T-helper 17 cell (primary cell): ENCODE measurements at places on chromosomes 5 and 9. TPM values are rescaled to one million over a fixed set of nuclear protein-coding genes. Genes with fewer than 3 reads are reported as not detected.

PELO gene
- 6.0 TPM for total RNA-seq

ABO gene
- 3.8 TPM for total RNA-seq

GFI1B gene
- total RNA-seq, result 1.1 TPM

ARHGEF39 gene
- 3.1 TPM for total RNA-seq

IFNA13 gene
- not detected for total RNA-seq

PCDHA10 gene
- total RNA-seq, result not detected

SPINK5 gene
- total RNA-seq, result not detected

SRD5A1 gene
- 3.7 TPM for total RNA-seq

ENHO gene
- not detected for total RNA-seq

GRCh38 chr9:77592476-77592875 lies 55.6 kb downstream of the GNA14 start:
- DNase-seq, result no peak

DNA sequence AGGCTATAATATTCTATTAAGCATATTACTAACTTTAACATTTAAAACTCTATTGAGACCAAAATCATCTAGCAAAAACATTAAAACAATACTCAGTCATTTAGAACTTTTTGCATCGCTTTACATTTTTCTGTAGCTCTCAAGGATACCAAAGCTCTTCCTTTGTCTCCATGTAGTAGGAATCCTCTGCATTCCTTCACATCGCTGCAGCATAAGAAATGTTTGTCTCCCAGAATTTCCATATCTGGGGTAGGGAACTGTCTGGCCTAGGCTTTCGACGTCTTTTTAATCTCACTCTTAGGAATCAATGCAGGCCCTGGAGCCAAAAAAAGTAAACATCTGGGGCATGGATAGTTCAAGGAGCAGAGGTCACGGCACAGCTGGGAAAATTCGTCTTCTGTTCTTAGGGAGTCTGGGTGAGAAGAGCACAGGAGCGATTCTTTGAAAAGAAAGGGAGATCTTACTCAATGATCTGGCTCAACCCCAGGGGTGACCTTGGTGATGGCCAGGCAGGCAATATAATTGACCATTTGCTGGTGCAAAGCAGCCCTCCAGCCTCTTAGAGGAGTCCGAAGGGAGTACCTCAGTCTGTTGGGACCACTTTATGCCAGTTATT lies 23.2 kb upstream of the RAI14 start:
- no peak for DNase-seq

- no peak for DNase-seq
These were observed 224.9 kb downstream of the EBF1 start for GRCh38 chr5:158874792-158875191.

- DNase-seq, result no peak
These were observed 291.2 kb downstream of the ARHGAP26 start for GRCh38 chr5:143061161-143061945.

DNA sequence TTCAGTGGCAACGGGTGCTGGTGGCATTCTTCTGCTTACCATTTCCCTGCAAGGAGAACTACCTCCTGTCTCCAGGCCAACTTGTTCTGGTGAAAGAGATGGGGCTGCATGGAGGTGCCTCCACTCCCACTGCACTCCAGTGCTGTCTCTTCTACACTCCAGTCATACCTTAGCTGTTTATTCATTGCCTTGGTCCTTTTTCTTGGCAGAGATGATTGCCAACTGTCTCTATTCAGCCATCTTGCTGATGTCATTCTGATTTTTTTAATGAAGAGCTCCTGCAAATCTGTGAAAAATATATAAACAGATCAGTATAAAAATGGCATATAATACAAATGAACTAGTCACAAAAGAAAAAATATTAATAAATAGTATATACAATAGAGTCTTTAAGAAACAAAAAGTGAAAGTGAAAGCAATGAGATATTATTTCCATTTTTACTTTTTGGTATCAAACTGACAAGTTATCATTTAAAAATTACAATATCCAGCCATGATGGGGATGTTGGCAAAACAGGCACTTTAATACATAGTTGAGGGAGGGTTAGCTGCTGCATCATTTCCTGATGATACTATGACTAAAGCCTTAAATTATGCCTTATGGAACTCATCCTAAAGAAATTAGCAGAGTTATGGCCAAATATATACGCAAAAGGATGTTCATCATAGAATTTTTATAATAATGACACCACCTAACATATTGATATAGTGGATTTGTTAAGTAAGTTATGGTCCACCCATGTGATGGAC lies 109.4 kb downstream of the CARTPT start:
- DNase-seq, result no peak

DNA sequence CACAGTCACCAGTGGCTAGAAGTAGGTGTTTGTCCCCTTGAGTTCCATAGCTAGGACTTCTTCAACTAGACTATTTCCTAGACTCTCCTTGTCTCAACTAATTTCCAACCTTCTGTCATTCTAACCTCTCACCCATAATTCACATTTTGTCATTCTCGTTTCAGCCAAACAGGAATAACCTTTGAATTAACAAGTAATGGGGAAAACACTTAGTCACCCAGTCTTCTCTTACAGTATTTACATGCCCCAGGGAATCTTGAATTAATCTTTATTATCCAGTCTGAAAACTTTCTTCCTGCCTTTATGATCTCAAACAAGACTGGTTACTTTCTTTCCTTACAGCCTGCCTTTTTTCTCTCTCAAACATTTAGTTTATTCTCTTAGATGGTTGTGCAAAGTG lies 63.3 kb upstream of the RUSC2 start:
- DNase-seq, result no peak

DNA sequence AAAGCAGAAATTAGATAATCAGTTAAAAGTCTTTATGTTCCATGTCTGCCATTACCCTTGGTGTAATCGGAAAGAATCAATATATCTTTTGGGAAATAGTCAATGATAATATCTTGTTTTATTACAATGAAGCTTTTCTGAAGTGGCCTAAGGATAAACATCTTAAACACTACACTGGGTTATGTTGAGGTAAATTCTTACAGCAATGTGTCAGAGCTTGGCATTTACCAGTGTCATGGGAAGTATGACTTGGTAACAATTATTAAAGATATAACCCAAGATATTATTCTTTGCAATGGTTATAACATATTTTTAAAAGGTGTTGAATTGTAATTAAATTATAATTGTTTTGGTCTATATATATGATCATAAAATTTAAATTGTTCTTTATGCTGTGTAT lies 84.7 kb downstream of the CFAP95 start:
- no peak for DNase-seq

DNA sequence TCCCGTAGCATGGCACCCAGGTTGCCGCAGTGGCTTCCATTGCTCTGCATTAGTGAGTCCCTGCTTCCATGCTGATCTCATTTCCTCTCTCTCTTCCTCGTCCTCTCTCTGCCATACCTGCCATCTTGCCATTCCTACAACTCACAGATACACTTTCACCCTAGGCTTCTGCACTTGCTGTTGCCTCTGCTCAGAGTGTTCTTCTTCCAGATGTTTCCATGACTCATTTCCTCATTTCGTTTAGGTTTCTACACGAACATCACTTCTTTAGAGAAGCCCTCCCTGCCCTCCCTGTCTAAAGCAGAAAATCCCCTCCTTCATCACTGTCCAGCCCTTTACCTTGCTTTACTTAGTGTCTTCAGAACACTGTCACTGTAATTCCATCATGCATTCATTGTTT lies 115.2 kb upstream of the WWC1 start:
- no peak for DNase-seq

DNA sequence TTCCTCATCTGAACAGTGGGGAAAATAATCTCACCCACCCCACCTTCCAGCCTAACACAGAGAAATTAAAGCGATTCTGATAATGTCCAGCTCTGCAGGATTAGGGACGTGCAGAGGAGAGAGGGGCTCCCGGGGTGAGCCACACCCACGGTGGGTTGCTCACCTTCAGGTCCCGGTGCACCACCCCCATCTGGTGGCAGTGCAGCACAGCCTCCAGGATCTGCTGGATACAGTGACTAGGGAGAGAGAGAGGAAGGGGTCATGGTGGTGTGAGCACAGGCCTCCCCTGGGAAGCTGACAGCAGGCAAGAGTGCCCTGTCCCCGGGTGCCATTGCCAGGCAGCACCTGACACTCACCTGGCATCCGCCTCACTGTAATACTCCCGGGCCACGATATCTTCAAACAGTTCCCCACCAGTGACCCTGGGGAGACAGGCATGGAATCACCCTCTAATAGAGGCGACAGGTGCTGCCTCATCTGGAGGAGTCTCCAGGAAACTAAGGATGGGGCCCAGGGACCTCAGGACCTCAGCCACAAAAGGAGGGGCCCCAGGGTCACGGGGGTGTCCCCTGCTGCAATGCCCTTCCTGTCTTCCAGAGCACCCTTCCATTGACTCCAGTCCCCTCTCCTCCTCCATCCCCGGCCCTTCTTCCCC lies 33.0 kb downstream of the CAMK2A start:
- no peak for DNase-seq

DNA sequence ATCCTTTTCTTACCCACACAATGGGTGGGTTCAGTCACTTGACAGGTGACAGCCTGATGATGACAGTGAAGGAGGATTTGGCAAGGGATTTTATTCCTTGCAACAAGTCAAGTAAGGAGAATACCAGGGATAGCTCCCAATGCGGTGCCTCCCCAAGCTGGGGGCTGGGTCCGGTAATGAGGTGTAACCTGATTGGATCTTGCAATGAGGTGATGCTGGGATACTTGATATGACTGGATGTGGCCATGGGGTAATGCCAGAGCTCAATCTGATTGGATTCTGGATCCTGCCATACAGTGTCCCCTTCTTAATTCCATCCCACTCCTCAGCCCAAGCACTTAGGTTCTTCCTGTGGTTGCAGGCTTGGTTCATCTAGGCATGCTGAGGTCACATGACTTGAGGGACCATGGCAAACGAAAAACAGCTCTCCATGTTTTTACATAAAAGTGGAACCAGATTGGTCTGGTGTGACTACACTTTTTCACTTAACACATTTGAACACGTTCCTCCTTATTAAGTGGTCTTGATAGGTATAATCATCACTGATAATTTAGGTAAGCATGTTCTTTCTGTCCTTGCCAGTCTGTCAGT lies 181.1 kb downstream of the PDZD2 start:
- DNase-seq, result no peak

GRCh38 chr5:172530406-172530805 lies 76.1 kb upstream of the SH3PXD2B start:
- no peak for DNase-seq

- DNase-seq, result no peak
These were observed 269.5 kb downstream of the SEC61B start for GRCh38 chr9:99491408-99492158.

DNA sequence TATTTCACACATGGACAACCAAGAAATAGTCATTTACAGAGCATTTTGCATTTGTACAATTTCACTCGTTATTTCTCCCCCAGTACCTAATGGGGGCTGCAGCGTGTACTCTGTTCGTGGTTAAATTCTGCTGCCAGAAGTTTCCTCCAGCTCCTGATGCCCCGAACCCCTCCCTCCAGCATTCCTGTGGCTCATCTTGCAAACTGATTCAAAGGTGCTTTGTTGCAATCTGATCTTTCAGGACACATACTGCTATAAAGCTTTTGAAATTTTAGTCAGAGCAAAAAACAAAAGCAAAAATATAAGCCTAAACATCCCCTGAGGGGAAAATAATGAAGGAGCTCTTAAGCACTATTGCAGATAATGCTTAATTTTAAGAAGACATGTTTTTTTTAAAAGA lies 27.7 kb downstream of the UBLCP1 start:
- DNase-seq, result no peak

DNA sequence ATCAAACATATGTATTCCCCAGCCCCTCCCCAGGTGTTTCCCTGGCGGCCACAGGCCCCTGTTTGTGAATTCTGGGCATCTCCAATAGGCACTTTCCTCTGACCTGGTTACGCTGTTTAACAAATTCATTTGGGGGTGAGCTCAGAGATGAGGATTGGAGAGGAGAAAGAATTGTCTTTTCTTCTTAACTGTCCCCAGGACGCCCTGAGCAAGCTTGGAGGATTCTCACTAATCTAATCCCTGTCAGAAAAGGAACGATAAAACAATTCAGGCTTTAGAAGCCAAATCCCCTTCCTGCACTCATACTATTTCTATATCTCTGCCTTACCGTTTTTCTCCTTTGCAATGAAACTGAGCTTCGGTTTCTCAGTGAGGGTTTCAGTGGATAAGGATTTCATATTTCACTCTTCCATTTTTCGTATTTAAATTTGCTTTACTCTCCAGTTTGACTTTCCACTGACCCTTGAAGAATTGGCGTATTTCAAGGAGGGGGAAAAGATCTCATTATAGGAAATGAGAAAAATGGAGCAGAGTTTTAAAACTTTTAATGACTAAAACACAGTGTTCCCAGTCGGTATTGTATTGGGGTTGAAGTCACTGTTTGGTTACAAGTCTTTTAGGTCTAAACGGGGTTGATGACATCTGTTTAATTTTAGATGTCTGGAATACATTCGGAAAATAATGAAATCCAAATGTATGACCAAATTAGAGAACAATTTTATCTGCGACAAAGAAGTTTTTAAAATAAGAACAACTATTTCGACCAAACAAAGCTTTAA lies 180.1 kb downstream of the MACROH2A1 start:
- DNase-seq, result no peak

DNA sequence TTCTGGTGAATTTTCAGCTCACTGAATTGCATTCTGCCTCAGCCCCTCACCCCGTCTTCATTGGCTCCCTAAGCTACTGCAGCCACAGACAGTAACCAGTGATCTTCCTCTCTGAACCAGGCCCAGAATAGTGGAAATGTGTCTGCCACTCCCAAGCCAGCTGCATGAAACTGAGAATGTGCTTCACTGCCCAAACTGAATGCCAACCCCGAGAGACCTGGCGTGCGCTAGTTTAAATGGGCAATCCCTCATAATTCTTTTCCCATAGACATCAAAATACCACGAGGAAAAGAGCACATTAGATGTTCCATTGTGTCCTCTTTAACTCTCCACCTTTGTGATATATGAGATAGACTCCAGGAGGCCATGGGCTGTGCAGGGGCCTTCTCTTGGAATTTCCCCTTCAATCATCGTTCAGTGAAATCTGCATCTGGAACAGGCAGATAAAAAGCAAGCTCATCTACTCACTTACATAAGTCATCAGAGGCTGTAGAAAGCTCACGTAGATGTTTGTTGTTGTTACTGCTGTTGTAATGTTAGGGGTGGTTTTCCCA lies 320.2 kb downstream of the NFIB start:
- DNase-seq, result no peak

- DNase-seq, result no peak
These were observed 34.7 kb upstream of the IDNK start for GRCh38 chr9:83588256-83588655.

DNA sequence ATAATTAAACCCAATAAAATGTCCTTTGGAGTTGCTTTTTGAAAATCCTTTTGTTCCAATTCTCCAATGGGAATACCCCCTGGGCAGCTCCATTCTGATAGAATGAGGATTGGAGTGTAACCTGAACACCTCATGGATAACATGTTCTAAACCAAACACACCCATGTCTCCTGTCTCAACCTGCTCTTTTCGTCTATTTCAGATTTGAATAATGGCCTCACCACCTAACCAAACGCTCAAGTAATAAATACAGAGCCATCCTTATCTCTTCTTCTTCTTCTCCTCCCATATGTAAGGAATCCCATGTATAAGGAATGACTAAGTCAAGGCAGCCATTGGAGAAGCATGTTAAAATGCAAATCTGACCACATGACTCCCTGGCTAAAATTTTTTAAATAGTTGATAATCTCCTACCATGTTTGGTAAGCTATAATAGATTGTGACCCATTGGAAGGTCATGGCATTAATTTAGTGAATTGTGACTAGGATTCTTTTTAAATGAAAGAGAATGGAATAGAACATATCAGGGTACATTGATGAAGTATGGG lies 26.0 kb downstream of the ELL2 start:
- no peak for DNase-seq

GRCh38 chr5:117594166-117594565 lies 1019.5 kb upstream of the SEMA6A start:
- DNase-seq, result no peak

GRCh38 chr5:150210644-150211043 lies 20.8 kb downstream of the SLC6A7 start:
- DNase-seq, result no peak

GRCh38 chr9:1759009-1759408 lies 256.1 kb upstream of the SMARCA2 start:
- DNase-seq, result no peak
